Fibroblast of the aortic adventitia (primary cell): ENCODE measurements at places on chromosomes 13 and 19. TPM values are rescaled to one million over a fixed set of nuclear protein-coding genes. Genes with fewer than 3 reads are reported as not detected.

The ZNF534 gene
- total RNA-seq, result not detected in 2 replicates

The FGF21 gene
- not detected in 2 replicates for total RNA-seq

The CEACAM3 gene
- not detected in 2 replicates for total RNA-seq

The NCCRP1 gene
- total RNA-seq, result not detected in 2 replicates

The MYH14 gene
- total RNA-seq, result not detected in 2 replicates

The ITGBL1 gene
- 167 and 301 TPM in 2 replicates for total RNA-seq

The IFNL1 gene
- total RNA-seq, result not detected in 2 replicates

The SERP2 gene
- 9.5 and 9.9 TPM in 2 replicates for total RNA-seq

The CAMSAP3 gene
- total RNA-seq, result not detected in 2 replicates

The IL11 gene
- 1.6 and 2.2 TPM in 2 replicates for total RNA-seq

The SYNE4 gene
- not detected in 2 replicates for total RNA-seq

The TSEN34 gene
- 42.8 and 67.6 TPM in 2 replicates for total RNA-seq

The ZNF728 gene
- not detected in 2 replicates for total RNA-seq

The PLIN4 gene
- total RNA-seq, result 0.90 and 6.6 TPM in 2 replicates

The ZNF699 gene
- total RNA-seq, result 8.9 and 12.4 TPM in 2 replicates

The ZNF547 gene
- 2.5 and 4.1 TPM in 2 replicates for total RNA-seq

The CGB1 gene
- total RNA-seq, result not detected in 2 replicates

The HSPB6 gene
- total RNA-seq, result 297 and 713 TPM in 2 replicates

The NXNL1 gene
- total RNA-seq, result not detected in 2 replicates

The ZNF471 gene
- 2.5 and 11.0 TPM in 2 replicates for total RNA-seq

The ZNF146 gene
- total RNA-seq, result 107 and 130 TPM in 2 replicates

The ZNF181 gene
- 19.4 and 55.4 TPM in 2 replicates for total RNA-seq

The ZNF470 gene
- 6.4 and 8.7 TPM in 2 replicates for total RNA-seq

The PRSS57 gene
- total RNA-seq, result not detected in 2 replicates

The SEMA6B gene
- total RNA-seq, result 0.72 and 1.7 TPM in 2 replicates

The ICAM1 gene
- 6.5 and 45.7 TPM in 2 replicates for total RNA-seq

The FPR1 gene
- not detected in 2 replicates for total RNA-seq

The PSPN gene
- total RNA-seq, result 0.41 and 1.2 TPM in 2 replicates

The ZNF701 gene
- total RNA-seq, result 8.4 and 12.6 TPM in 2 replicates

The URI1 gene
- total RNA-seq, result 63.8 and 103 TPM in 2 replicates

The ERICH4 gene
- not detected in 2 replicates for total RNA-seq
